Esophagus squamous epithelium (tissue), 5 donors: ENCODE measurements at places on chromosomes 1 and 21. TPM values are rescaled to one million over a fixed set of nuclear protein-coding genes. Genes with fewer than 3 reads are reported as not detected.
A peak's percentile ranks its signal among the peaks of the same experiment; 100 is the strongest.

IGFN1 gene
- total RNA-seq = not detected

OR6N2 gene
- total RNA-seq = not detected

GRCh38 chr1:24321697-24322469, 2.7 kb downstream of the GRHL3 start:
- no peaks in the 10 kb centered on the region for H3K27me3 ChIP-seq
- no peak for DNase-seq
- peak overlapping the region; percentile 55 for H3K4me3 ChIP-seq

PGBD2 gene
- total RNA-seq = 4.1 TPM

GRCh38 chr1:147384804-147385203, 142.3 kb downstream of the CHD1L start:
- DNase-seq = no peak
- H3K4me1 ChIP-seq = no peaks in the 10 kb centered on the region
- H3K4me3 ChIP-seq = no peak overlapping the region
- no peak overlapping the region for H3K27ac ChIP-seq

DNA sequence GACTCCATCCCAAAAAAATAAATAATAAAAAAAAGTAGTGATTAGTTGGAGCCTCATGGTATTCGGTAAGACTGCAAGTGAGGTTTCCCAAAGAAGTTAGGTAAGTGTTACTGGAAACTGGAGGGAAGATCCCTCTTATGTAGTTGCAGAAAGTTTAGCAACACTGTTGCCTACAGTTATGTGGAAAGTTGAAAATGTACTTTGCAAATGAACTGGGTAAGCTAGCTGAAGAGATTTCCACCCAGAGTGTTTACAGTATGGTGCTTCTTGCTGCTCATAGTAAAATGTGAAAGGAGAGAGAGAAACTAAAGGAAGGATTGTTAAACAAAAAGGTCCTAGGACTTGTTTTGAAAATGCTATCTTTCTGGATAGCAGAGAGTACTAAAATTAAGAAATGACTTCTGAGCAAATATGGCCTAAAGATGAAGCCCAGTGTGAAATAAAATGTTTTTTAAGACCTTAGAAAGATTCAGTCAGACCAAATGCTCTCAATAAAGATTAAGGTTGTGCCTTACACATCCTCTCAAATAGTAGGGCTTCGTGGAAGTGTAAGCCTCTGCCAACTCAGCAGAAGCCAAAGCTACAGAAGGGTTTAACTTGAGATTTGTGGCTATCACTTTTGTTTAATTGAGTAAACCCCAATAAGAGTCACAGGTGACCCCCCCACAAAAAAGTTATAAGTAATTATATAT, 31.5 kb downstream of the RPS6KC1 start:
- peaks cover 7% of the 10 kb centered on the region for H3K4me1 ChIP-seq
- no peaks in the 10 kb centered on the region for H3K27me3 ChIP-seq
- H3K27ac ChIP-seq = peak overlapping the region; percentile 23
- DNase-seq = no peak
- H3K4me3 ChIP-seq = no peak overlapping the region

DNA sequence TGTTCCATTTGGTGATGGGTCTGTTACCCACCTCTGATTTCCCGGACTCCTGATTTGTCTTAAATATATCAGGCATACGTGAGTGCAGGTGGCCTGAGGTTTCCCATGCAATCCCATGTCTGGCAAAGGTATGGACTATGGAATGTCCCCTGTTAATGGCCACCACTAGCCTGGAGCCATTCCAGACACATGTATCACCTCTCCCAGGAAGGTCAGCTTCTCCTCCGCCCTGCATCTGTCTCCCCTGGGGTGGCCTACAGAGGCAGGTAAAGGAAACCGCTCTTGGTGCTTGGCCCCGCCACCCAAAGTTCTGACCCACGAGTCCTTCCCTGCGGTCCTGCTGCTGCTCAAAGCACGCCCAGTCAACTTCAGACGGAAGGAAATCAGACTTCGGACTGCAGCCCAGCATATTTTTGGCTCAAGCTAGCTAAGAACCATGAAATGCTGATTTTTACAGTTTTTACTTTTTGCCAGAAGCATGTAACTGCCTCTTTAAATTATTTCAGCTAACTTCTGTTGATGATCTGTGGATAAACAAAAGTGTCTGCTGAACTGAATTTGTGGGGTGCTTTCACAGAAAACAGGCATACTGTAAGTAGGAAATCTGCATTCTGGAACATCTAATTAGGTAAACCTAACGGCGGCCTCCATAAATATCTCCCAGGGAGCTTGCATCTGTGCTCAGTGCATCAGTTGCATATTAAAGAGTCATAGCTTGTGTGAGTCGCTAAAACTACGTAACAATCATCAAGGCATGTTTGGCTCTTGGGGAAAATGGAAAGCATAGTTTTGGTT, 105.9 kb downstream of the PCP4 start:
- no peaks in the 10 kb centered on the region for H3K27me3 ChIP-seq
- DNase-seq = no peak
- no peak overlapping the region for H3K4me3 ChIP-seq
- H3K36me3 ChIP-seq = no peaks in the 10 kb centered on the region

- no peaks in the 10 kb centered on the region for H3K27me3 ChIP-seq
- no peak overlapping the region for H3K4me3 ChIP-seq
- no peak for DNase-seq
Observed at GRCh38 chr1:82840192-82840591, 1039.5 kb downstream of the ADGRL2 start.

KPRP gene
- 0.09 TPM for total RNA-seq

DNA sequence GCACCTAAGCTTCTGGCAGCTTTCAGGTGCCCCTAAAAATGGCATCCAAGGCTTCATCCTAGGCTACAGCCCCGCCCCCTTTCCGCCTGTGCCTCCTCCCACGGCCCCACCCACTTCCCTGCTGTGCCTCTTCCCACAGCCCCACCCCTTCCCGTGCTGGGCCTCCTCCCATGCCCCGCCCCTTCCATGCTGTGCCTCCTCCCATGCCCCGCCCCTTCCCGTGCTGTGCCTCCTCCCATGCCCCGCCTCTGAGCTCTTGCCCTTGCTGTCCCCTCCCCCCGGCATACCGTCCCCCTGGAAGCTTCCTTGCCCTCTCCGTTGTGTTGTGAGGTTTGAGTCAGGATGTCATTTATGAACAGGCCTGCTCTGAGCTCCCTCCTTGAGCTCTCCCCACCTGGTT, 228.5 kb upstream of the AJAP1 start:
- DNase-seq = no peak
- no peaks in the 10 kb centered on the region for H3K36me3 ChIP-seq
- peaks cover 33% of the 10 kb centered on the region for H3K27me3 ChIP-seq
- no peak overlapping the region for H3K27ac ChIP-seq

MGST3 gene
- total RNA-seq = 98.4 TPM

MROH7 gene
- total RNA-seq = 4.4 TPM

GRCh38 chr1:156422602-156423091, 53.6 kb downstream of the RHBG start:
- H3K4me3 ChIP-seq = no peak overlapping the region
- H3K27me3 ChIP-seq = peaks cover 21% of the 10 kb centered on the region
- H3K36me3 ChIP-seq = no peaks in the 10 kb centered on the region
- H3K27ac ChIP-seq = no peak overlapping the region

- no peak for DNase-seq
- H3K36me3 ChIP-seq = no peaks in the 10 kb centered on the region
- H3K4me3 ChIP-seq = peak overlapping the region; percentile 52
- no peak overlapping the region for H3K27ac ChIP-seq
- H3K4me1 ChIP-seq = peaks cover 18% of the 10 kb centered on the region
Observed at GRCh38 chr1:26044971-26045721, 772 bp downstream of the SLC30A2 start.

- H3K4me3 ChIP-seq = no peak overlapping the region
- H3K4me1 ChIP-seq = peaks cover 9% of the 10 kb centered on the region
- H3K36me3 ChIP-seq = no peaks in the 10 kb centered on the region
- DNase-seq = no peak
Observed at GRCh38 chr21:15837645-15838044, 107.9 kb downstream of the USP25 start.

DNA sequence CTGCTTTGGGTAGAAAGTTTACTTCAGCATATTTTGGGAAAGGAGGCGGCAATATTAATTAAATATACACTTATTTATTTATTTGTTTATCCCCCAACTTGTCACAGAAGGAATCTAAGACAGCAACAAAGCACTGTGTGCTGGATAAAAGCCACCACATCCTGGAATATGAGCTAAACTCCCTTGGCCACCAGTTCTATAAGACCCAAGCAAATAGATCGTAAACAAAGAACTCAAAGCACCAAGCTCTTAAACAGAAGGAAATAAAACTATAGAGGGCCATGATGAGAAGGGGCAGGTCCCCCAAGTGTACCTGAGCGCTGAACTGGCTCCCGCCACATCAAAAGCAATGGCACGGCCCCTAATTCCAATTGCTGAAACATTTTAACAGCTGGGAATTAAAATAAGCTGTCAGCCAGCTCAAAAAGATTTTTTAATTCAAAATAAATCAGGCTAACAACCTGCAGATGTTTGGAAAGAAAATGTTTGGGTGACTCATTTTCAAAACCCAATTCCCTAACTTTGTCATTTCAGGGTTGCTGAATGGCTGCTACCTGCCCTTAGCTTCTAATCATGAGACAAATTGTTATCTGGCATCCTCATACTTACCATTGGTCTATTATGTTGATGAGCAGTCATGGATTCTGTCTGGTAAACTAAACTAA, 127.1 kb downstream of the SLC30A10 start:
- no peak for DNase-seq
- H3K4me3 ChIP-seq = no peak overlapping the region
- no peak overlapping the region for H3K27ac ChIP-seq
- H3K4me1 ChIP-seq = no peaks in the 10 kb centered on the region
- no peaks in the 10 kb centered on the region for H3K27me3 ChIP-seq

NSL1 gene
- total RNA-seq = 18.2 TPM
